WTC11 (cell line): ENCODE measurements at places on chromosomes 12 and 14. TPM values are rescaled to one million over a fixed set of nuclear protein-coding genes. Genes with fewer than 3 reads are reported as not detected.

The DLK1 gene
- 3.0 to 3.3 TPM (median 3.1 TPM) in 3 replicates for total RNA-seq

The ACSS3 gene
- 18.6 to 20.7 TPM (median 20.2 TPM) in 3 replicates for total RNA-seq

The ERG28 gene
- total RNA-seq: 27.9 to 29.9 TPM (median 29.4 TPM) in 3 replicates

The KCNH5 gene
- 0.60 to 1.4 TPM (median 0.76 TPM) in 3 replicates for total RNA-seq

The ST8SIA1 gene
- total RNA-seq: 2.3 to 2.8 TPM (median 2.3 TPM) in 3 replicates

The FOXN4 gene
- 0.37 to 0.92 TPM (median 0.66 TPM) in 3 replicates for total RNA-seq

DNA sequence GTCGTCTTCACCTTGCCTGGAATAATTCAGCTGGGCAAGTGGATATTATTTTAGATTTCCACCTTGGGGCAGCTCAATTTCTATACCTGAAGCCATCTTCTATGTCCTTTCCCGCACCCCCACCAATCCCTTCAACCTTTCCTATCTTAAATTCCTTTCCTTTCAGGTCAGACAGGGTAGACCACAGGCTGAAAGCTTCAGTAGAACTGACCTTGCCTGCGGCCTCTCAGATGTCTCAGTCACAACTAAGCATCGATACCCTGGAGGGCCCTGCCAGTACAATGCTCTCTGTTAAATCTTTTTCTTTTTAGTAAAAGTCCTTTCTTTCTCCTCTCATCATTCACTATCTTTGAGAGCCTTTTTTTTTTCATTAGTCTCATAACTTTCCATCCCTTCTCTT, 38.9 kb downstream of the SLC2A14 start:
- peak overlapping the region; percentile 71 for H3K27ac ChIP-seq
- peaks cover 30% of the 10 kb centered on the region for H3K4me1 ChIP-seq
- no peak for DNase-seq
- no peaks in the 10 kb centered on the region for H3K36me3 ChIP-seq
- no peaks in the 10 kb centered on the region for H3K27me3 ChIP-seq
- H3K4me3 ChIP-seq: no peak overlapping the region

GRCh38 chr14:90300611-90301047, 31.1 kb downstream of the NRDE2 start:
- H3K36me3 ChIP-seq: peaks cover 31% of the 10 kb centered on the region
- H3K27ac ChIP-seq: peak overlapping the region; percentile 84
- DNase-seq: no peak
- no peak overlapping the region for H3K4me3 ChIP-seq

- H3K36me3 ChIP-seq: peaks cover 24% of the 10 kb centered on the region
- peak overlapping the region; percentile 93 for H3K4me3 ChIP-seq
- H3K27ac ChIP-seq: peak overlapping the region; percentile 95
- peak; percentile 28 for DNase-seq
- no peaks in the 10 kb centered on the region for H3K27me3 ChIP-seq
- peaks cover 48% of the 10 kb centered on the region for H3K4me1 ChIP-seq
Observed at GRCh38 chr14:74348735-74349463, 628 bp downstream of the VRTN start.

GRCh38 chr14:23524954-23525353, 26.6 kb downstream of the ZFHX2 start:
- H3K27me3 ChIP-seq: no peaks in the 10 kb centered on the region
- H3K4me1 ChIP-seq: peaks cover 64% of the 10 kb centered on the region
- no peak overlapping the region; the same call in 1 of the 2 replicates for H3K27ac ChIP-seq
- H3K4me3 ChIP-seq: no peak overlapping the region
- no peak for DNase-seq
- H3K36me3 ChIP-seq: peaks cover 42% of the 10 kb centered on the region

- H3K4me3 ChIP-seq: no peak overlapping the region
- H3K36me3 ChIP-seq: no peaks in the 10 kb centered on the region
- peaks cover 10% of the 10 kb centered on the region for H3K4me1 ChIP-seq
- H3K27ac ChIP-seq: no peak overlapping the region
- no peak for DNase-seq
Observed at GRCh38 chr14:88166616-88167015, 156.5 kb downstream of the KCNK10 start.

- no peaks in the 10 kb centered on the region for H3K27me3 ChIP-seq
- peak overlapping the region; percentile 81 for H3K27ac ChIP-seq
- H3K4me3 ChIP-seq: no peak overlapping the region
- no peak for DNase-seq
- H3K4me1 ChIP-seq: peaks cover 75% of the 10 kb centered on the region
Observed at GRCh38 chr12:89085421-89085820, 266.9 kb downstream of the DUSP6 start.

GRCh38 chr12:105659355-105660075, 329.0 kb downstream of the C12orf75 start:
- H3K4me3 ChIP-seq: no peak overlapping the region
- H3K27me3 ChIP-seq: no peaks in the 10 kb centered on the region
- H3K27ac ChIP-seq: no peak overlapping the region
- no peak for DNase-seq
- H3K4me1 ChIP-seq: no peaks in the 10 kb centered on the region

DNA sequence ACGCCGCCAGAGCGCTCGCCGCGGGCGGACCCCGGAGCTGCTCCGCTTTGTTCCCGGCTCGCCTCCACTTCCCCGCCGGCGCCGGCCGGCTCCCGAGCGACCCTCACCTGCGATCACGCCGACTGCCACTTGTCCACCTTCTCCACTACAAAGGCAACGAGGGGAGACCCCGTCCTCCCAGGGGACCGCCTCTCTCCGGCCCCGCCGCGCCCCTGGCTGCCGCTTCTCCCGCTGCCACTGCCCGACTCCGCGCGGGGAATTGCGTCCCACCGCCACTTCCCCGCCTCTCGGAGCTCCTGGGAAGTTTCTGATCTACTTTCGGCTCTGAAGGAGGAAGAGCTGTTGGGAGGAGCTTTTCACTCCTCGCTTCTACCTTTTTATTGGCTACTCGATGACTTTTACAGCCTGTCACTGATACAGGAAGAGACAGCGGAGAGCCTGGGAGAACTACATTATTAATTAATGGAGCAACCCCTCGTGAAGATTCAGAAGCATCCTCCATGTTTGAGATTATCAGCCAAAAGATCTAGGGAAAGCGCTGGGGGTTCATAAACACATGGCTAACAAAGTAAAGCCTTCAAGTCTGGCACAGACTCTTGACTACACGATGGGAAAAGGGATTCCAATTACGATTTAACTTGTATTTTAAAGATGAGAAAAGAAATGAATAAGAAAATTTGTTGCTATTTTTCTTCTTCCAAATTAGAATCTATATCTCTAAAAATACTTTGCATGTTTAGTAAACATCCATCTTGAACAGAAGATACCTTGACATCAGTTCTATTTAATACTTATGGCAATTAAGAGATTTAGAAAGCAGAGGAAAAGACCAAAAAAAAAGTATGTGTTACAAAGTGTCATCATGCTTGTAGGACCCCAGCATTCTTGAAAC, at the start of gene BAZ1A:
BAZ1A (minus strand) TSS at position 330 of the 892 bp plus-strand sequence. CDS start 756 bp downstream, outside the sequence.
- DNase-seq: no peak
- H3K27me3 ChIP-seq: 0 out of 2 replicates have a peak, but pooled peaks cover 3% of the 10 kb centered on the region
- H3K4me1 ChIP-seq: peaks cover 30% of the 10 kb centered on the region

DNA sequence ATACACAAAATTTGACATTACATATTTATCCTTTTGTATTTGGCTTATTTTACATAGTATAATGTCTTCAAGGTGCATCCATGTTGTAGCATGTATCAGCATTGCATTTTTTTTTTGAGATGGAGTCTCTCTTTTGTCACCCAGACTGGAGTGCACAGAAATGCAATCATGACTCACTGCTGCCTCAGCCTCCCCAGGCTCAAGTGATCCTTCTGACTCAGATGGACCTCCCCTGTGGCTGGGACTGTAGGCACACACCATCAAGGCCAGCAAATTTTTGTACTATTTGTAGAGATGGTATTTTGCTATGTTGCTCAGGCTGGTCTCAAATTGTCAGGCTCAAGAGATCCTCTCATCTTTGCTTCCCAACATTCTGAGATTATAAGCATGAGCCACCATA, 214.4 kb upstream of the ALG10B start:
- DNase-seq: no peak
- H3K36me3 ChIP-seq: peaks cover 61% of the 10 kb centered on the region
- peaks cover 9% of the 10 kb centered on the region for H3K27me3 ChIP-seq

GRCh38 chr14:21454843-21455544, 929 bp downstream of the CHD8 start:
- H3K4me3 ChIP-seq: peak overlapping the region; percentile 94
- H3K27me3 ChIP-seq: no peaks in the 10 kb centered on the region
- DNase-seq: no peak
- H3K36me3 ChIP-seq: peaks cover 18% of the 10 kb centered on the region
- H3K27ac ChIP-seq: peak overlapping the region; percentile 69
- H3K4me1 ChIP-seq: peaks cover 27% of the 10 kb centered on the region

GRCh38 chr12:6204533-6205143, 4.4 kb downstream of the CD9 start:
- H3K27ac ChIP-seq: peak overlapping the region; percentile 98
- H3K4me3 ChIP-seq: peak overlapping the region; percentile 33
- no peaks in the 10 kb centered on the region for H3K27me3 ChIP-seq
- H3K36me3 ChIP-seq: peaks cover 34% of the 10 kb centered on the region
- DNase-seq: no peak

GRCh38 chr14:67815573-67816225, 691 bp downstream of the ZFYVE26 start:
- peaks cover 16% of the 10 kb centered on the region for H3K36me3 ChIP-seq
- peak overlapping the region; percentile 83 for H3K4me3 ChIP-seq
- H3K4me1 ChIP-seq: peaks cover 28% of the 10 kb centered on the region
- no peaks in the 10 kb centered on the region for H3K27me3 ChIP-seq

DNA sequence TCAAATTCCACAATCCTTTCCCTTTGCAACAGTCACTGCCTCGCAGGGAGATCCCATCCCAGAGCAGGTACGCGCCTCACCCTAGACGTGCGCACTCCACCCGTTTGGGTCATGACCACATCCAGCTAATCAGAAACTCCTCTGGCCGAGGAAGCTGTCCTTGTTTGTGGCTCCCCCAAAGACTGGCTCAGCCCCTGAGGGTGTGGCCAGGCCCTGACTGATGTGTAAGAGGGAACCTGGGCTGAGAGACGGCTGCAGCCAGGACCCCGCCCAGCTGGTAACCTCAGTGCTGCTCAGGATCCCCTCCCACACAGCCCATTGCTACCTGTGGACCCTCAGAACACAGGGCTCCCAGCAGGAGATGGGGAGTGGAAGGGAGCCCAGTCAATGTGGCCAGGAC, 183.2 kb upstream of the SFSWAP start:
- no peak overlapping the region for H3K27ac ChIP-seq
- H3K27me3 ChIP-seq: no peaks in the 10 kb centered on the region; the same call in 1 of the 2 replicates
- H3K4me1 ChIP-seq: no peaks in the 10 kb centered on the region
- H3K4me3 ChIP-seq: no peak overlapping the region

DNA sequence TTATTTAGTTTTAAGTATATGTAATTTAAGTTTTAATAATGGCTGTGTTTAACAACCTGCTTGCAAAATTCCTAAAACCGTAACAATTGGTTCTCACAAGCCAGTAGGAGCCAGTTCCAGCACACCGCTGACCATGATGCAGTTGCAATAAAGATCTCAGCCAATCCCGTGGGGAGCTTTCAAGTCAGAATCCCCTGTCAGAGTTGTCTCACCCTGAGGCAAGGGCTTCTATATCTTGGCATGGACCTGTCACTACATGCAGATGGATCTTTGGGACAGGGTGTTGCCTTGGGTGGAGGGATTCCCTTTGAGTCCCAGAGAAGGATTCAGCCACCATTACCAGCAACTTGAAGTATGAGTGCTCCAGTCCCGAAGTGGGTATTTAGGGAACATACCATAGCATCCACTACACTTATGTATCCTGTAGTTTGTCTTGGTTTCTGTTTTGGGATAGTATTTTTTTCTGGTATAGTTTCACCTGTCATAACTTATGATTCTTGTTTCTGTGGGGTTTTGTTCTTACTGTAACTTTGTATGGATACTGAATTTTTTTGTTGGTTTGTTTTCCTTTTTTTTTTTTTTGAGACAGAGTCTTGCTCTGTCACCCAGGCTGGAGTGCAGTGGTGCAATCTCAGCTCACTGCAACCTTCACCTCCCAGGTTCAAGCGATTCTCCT, 30.1 kb upstream of the LIMA1 start:
- peaks cover 12% of the 10 kb centered on the region for H3K4me1 ChIP-seq
- no peak overlapping the region for H3K4me3 ChIP-seq
- no peaks in the 10 kb centered on the region for H3K36me3 ChIP-seq

DNA sequence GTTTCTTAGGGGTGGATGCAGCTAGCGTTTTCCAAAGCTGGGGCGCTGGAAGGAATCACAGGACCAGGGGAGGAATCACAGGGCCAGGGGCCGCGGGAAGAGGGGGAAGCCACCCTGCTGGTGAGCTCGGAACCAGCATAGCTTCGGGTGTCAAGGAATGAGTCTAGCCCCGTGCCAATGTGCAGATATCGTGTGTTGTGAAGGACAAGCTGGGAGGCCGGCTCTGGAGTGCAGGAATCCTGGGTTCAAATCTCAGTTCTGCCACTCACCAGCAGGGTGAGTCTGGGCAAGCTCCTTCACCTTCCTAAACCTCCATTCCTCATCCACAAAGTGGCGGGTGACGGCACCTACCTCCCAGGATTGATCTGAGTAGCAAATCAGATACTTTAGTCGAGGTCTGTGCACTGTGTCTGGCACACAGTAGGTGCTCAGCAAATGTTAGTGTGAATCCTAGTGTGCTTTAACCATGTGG, 53.6 kb upstream of the RIN3 start:
- H3K27me3 ChIP-seq: no peaks in the 10 kb centered on the region
- DNase-seq: no peak
- H3K36me3 ChIP-seq: no peaks in the 10 kb centered on the region
- H3K4me1 ChIP-seq: peaks cover 9% of the 10 kb centered on the region
- H3K27ac ChIP-seq: no peak overlapping the region
- H3K4me3 ChIP-seq: no peak overlapping the region

GRCh38 chr12:66304296-66304900, 2.1 kb downstream of the HELB start:
- 0 out of 2 replicates have a peak overlapping the region, but pooled peaks have one; percentile 9 for H3K27ac ChIP-seq
- H3K27me3 ChIP-seq: peaks cover 16% of the 10 kb centered on the region
- peak overlapping the region; percentile 1; the same call in 1 of the 2 replicates for H3K4me3 ChIP-seq
- H3K4me1 ChIP-seq: peaks cover 21% of the 10 kb centered on the region
- DNase-seq: no peak

- peaks cover 37% of the 10 kb centered on the region for H3K27me3 ChIP-seq
- DNase-seq: peak; percentile 18
- H3K4me1 ChIP-seq: no peaks in the 10 kb centered on the region
- no peak overlapping the region for H3K4me3 ChIP-seq
- H3K27ac ChIP-seq: no peak overlapping the region
Observed at GRCh38 chr12:122862872-122863701, 27.8 kb downstream of the HIP1R start.

GRCh38 chr14:88311780-88312179, 11.3 kb downstream of the KCNK10 start:
- no peak overlapping the region for H3K4me3 ChIP-seq
- DNase-seq: no peak
- H3K27me3 ChIP-seq: peaks cover 4% of the 10 kb centered on the region

DNA sequence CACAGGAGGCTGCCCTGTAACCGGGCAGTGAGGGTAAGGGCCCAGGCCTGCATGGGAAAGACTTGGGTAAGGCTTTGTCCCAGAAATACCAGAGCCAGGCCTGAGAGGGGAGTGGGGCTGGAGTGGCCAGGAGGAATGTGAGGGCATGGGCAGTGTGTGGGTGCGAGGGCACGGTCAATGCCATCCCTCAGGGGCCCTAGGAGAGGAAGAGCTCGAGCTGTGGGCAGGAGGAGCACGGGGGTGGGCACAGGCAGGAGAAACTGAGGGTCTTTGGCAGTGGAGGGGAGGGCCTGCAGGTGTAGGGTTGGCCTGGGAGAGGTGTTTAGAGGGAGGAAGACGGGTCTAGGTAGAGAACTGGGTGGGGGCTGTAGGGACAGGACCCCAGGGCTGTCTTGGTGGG, 381.6 kb downstream of the TMEM121 start:
- no peak for DNase-seq
- no peaks in the 10 kb centered on the region for H3K4me1 ChIP-seq
- no peak overlapping the region for H3K27ac ChIP-seq
- no peak overlapping the region for H3K4me3 ChIP-seq

- no peaks in the 10 kb centered on the region; the same call in 1 of the 2 replicates for H3K27me3 ChIP-seq
- no peak for DNase-seq
- H3K36me3 ChIP-seq: no peaks in the 10 kb centered on the region
- H3K27ac ChIP-seq: no peak overlapping the region
- H3K4me3 ChIP-seq: no peak overlapping the region
- H3K4me1 ChIP-seq: peaks cover 21% of the 10 kb centered on the region
Observed at GRCh38 chr14:65169351-65169750, 67.0 kb upstream of the MAX start.
